ENCODE measurements at places on chromosomes 7 and 10.

DNA sequence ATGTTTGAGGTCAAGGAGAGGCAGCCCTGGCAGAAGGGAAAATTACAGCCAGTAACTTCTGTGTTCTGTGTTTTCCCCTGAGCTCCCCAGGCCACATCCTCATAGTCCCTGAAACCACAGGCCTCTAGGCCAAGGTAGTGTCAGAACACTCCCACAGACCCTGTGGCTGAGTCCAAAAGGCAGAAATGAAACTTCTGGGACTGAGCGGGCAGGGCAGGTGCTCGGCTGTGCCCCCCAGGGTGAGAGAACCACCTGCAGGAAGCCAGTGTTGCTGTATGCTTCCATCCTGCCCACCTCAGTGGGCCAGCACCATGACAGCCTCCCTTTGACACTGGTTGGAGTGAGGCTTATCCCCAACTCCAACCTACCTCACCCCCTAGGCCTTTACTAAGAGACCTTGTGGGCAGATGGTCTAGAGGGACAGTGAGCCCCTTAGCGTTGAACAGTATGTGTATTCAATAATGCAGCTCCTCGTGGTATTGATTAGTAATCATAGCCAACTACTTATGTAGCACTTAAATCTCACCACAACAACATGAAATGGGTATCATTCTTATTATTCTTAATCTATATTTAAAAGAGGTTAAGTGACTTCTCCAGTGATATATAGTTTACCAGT lies 30.3 kb downstream of the PIK3CG start:
- DNase-seq, result no peak

- no peak for DNase-seq
Measured at GRCh38 chr7:144736880-144737493, 98.9 kb downstream of the TPK1 start.

GRCh38 chr10:101228966-101229265 lies 347 bp downstream of the LBX1 start:
- DNase-seq, result no peak

GRCh38 chr10:78779339-78779955 lies 289.3 kb upstream of the ZMIZ1 start:
- DNase-seq, result no peak

DNA sequence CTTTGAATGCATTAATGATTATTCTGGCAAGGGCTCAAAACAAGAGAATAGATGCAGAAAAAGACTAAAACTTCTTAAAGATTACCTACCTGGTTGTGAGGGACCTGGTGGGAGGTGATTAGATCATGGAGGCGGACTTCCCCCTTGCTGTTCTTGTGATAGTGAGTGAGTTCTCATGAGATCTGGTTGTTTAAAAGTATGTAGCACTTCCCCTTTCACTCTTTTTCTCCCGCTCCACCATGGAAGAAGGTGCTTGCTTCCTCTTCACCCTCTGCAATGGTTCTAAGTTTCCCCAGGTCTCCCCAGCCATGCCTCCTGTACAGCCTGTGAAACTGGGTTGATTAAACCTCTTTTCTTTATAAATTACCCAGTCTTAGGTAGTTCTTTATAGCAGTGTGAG lies 226.6 kb downstream of the ARHGAP12 start:
- no peak for DNase-seq

DNA sequence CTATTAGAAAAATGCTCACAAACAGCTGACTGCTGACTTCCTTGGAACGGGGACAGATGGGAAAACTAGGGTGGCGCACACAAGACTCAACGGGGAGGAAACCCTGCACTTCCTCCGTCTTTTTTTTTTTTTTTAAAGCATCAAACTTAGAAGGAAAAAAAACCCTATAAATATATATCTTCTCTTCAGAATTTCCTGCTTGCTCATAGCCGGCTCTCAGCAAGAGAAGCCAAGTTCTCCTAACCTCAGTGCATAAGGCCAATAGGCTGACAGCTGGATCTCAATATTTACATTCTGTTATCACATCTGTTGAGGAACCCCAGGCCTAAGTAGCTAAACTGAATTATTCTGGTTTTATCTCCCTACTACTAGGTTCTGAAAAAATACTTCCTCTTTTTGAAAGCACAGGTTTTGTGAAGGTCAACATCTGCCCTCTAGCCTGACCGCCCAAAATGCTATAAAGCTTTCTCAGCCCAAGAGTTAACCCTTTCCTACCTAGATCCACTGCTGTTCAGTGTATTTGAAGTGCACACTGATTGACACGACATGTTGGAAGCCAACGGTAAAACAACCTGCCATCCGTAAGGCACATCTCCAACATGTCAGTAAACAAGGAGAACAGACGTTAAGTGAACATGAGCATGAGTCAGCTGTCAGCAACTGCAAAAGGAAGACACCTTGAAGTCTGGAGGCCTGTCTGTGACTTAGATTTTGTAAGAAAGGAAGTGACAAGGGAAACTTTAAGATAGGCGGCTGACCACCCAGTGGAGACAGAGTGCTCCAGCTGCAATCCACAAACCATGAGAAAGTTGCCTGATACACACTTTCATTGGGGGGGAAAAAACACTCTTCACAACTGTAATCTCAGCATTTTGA lies 83.8 kb downstream of the EBLN1 start:
- DNase-seq, result no peak

GRCh38 chr10:15824498-15824897 lies 35.8 kb downstream of the MINDY3 start:
- no peak for DNase-seq

DNA sequence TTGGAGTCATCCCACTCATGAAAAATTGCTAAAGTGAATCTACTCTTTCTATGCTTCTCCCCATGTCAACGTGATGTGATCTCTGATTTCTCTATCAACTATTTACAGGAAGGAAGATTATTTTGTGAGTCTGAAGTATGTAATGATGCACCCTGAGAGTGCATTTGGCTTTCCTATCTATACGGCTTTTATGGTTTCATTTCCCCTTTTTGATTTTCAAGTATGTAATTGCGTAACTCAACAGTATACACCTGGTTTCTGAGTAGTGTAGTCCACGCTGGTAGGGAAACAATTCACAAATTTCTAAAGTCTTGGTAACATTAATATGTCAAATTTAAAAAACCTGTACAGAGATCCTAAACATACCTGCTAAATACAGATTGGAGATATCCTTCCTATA lies 194.7 kb upstream of the SEMA3A start:
- no peak for DNase-seq

GRCh38 chr7:138864667-138865066 lies 66.7 kb upstream of the ATP6V0A4 start:
- DNase-seq, result no peak

GRCh38 chr7:130872756-130873448 lies 138.9 kb upstream of the KLF14 start:
- no peak for DNase-seq

GRCh38 chr10:13099144-13099665 lies 758 bp upstream of the OPTN start:
- DNase-seq, result no peak

DNA sequence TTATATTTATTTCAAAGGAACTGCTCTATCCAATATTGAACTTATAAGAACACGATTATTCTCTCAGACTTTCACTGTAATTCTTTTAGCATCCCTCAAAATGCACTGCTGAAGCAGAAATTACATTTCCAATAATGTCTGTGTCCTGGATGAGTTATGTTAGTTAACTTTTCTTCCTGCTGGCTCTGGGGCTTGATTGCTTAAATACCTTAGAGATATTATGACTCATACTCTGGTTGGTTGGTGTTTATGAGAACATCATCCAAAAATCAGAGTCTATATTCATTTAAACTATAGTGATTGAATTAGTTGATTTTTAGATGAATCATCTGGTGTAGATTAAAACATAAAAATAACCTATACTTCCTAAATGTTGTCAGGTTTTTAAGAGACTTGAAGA lies 246.3 kb upstream of the VWC2 start:
- DNase-seq, result no peak

DNA sequence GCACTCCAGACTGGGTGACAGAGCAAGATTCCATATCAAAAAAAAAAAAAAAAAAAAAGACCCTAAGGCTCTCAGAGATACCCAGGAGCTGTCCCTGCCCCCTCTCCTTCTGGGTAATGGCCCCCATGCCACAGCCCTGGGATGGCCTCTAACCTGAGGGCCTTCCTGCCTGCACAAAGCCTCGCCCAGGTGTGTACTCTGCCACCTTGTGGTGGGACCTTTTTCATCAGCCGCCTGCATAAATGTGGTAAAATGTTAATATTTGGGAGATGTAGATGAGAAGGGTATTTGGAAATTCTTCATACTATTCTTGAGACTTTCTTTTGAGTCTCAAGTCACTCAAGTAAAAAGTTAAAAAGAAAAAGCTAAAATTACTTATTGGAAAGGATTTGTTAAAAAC lies 46.3 kb upstream of the RNF216 start:
- DNase-seq, result peak; percentile 36

GRCh38 chr7:4831723-4832495 lies 29.9 kb downstream of the PAPOLB start:
- no peak for DNase-seq

DNA sequence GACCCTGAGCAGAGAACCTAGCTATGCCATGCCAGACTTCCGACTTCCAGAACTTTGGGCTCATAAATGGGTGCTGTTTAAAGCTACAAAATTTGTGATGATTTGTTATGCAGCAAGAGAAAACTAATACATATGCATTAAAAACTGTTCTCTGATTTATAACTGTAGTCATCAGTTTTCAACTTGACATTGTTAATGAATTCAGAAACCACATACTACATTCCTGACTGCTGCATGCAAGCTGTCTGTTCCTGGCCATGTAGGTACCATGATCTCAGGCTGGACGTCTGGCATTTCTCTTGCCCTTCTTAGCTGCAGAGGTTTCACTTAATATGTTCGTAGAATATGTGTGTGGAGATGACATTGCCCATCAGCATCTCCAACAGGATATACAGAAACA lies 28.4 kb downstream of the MKX start:
- DNase-seq, result no peak

- no peak for DNase-seq
Measured at GRCh38 chr10:78863140-78863905, 205.4 kb upstream of the ZMIZ1 start.

GRCh38 chr10:14560791-14561765 lies 213.6 kb downstream of the FAM107B start:
- no peak for DNase-seq

GRCh38 chr7:77258593-77258992 lies 59.0 kb upstream of the FGL2 start:
- no peak for DNase-seq

- DNase-seq, result no peak
Measured at GRCh38 chr10:118914629-118915028, 114.9 kb upstream of the NANOS1 start.

DNA sequence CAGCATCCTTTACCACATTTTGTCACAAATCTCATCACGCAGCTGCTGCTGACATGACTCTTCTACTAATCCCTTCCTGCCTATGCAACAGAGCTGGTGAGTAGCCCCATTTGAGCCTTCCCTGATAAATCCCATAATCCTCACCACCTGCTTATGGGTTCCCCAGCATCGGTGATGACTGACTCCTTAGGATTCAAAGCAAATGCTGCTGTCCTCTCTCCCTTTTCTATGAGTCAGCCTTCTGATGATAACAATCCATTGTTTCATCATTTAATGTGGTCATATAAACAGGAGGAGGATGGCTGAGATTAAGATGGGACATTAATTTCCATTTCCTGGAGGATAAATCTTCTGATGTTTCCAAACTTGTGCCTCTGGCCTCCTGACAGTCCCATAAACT lies 73.4 kb downstream of the SORCS1 start:
- no peak for DNase-seq

DNA sequence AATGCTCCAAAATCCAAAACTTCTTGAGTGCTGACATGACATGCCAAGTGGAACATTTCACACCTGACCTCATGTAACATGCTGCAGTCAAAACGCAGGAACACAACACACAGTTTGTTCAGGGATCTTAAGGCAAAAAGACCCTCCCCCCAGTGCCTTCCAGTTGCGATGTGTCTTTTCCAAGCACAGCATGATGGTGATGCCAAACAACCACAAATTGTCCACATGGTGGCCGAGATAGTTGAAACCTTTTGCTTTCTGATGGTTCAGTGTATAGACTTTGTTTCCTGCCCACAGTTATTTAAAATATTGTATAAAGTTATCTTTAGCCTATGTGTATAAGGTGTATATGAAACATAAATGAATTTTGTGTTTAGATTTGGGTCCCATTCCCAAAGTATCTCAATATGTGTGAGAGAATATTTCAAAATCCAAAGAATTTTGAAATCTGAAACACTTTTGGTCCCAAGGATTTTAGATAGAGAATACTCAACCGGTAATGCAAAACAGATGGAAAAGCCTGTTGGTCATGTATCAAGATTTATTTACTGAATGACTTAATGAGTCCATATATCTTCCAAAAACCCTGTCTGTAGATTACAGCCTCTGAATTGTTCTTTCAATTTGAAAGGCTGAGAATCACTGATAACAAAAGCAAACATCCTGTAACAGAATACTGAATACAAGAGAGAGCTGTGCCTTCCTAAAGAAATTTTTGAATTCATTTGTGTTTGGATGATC lies 93.4 kb upstream of the OIT3 start:
- DNase-seq, result no peak

DNA sequence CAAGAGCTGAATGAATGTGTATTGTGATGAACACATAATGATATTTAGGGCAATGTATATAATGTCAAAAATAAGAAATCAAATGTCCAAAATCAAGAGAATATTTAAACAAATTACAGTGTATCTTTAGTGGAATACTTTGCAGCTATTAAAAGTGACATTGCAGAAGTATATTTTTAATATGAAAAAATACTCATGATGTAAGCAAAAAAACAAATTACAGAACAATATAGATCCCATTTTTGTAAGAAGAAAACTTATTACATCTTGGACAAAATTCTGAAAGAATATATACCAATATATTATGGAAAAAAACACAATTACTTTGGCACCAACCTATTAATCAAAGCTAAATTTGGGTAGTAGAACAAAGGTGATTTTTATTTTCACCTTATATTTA lies 308.2 kb upstream of the NEBL start:
- no peak for DNase-seq

DNA sequence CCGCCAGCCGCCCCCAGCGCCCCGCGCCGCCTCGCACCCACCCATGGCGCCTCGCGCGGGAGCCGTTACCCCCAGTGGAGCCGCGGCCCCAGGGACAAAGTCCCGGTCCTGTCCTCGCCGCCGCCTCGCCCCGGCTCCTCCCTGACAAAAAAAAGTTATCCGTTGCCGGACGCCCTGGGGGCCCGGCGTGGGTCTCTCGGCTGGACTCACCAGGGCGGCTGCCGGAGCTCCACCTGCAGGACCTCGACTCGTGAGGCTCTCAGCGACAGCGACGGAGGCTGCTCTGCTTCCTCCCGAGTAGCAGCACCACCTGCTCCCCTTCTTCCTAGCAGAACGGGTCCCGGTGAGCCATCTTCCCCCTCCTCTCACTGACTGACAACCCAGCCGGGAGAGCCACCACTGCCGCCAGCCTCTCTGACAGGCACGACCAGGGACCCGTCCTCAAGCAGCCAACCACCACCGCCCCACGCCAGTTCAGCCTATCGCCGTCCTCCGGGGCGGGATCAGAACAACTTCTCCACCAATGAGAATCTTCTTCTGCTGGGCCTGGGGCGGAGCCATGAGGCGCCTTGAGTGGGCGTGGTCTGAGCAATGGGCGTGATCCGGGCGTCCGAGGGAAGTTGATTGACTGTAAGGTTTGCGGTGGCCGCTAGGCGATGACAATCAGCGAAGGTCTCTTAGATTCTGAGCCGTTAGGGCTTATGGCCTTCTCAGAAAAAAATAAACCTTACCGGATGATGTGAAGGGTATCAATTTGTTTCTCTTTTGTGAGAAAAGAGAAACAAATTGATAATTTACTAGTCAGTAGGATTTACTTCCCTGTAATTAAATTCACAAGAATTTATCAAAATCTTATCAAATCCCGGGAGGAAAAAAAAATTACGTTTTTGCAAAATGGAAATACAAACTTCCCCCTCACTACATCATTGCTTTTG lies at the start of gene HYCC1:
HYCC1 (minus strand) TSS at position 416 of the 935 bp plus-strand sequence. CDS start 23,019 bp downstream, outside the sequence.
- peak; percentile 99 for DNase-seq

Data from stimulated activated naive CD4-positive, alpha-beta T cell (primary cell).